ENCODE measurements at places on chromosomes 16 and 17. TPM values are rescaled to one million over a fixed set of nuclear protein-coding genes. Genes with fewer than 3 reads are reported as not detected.
A peak's percentile ranks its signal among the peaks of the same experiment; 100 is the strongest.

DNA sequence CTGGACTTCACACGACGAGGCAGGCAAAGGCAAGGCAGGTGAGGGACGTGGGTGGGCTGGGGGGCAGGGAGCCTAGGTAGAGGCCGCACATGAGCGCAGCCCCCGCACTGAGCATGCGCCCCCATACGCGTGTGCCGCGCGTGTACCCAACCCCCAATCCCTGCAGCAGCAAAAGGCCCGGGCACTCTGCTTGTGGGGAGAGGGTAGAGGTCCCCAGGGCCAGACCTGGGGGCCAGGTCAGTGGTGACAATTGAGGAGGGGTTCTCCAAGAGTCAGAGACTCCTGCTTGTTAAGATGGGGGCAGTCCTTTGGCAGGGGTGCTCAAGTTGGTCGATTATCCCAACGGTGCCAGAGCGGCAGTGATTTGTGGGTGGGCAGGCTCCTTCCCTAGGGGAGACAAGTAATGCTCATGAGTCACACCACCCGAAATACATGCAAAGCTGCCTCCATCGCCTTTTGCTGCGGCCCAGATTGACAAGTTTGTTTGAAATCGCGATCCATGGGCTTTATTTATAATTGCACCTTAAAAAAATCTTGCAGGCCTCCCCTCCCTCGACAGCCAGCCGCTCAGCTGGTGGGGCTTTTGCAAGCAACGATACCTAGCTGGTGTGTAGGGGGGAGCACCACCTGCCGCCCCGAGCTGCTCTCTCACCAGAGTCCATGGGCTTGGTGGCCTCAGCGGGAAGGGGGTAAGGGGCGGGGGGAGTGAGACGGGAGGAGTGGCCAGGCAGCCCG lies 1.1 kb upstream of the GIT1 start:
- DNase-seq: peak; percentile 57

GRCh38 chr17:78341559-78342448 lies 18.1 kb downstream of the SOCS3 start:
- DNase-seq: peak; percentile 39

PTGES3L gene
- 1.2 TPM for total RNA-seq

CASKIN1 gene
- total RNA-seq: 23.6 TPM

IRX5 gene
- total RNA-seq: 0.16 TPM

GLG1 gene
- 60.4 TPM for total RNA-seq

Measured in occipital lobe (tissue), 3 donors.